NCI-H187 (cell line): ENCODE measurements at places on chromosomes 11 and 22.

DNA sequence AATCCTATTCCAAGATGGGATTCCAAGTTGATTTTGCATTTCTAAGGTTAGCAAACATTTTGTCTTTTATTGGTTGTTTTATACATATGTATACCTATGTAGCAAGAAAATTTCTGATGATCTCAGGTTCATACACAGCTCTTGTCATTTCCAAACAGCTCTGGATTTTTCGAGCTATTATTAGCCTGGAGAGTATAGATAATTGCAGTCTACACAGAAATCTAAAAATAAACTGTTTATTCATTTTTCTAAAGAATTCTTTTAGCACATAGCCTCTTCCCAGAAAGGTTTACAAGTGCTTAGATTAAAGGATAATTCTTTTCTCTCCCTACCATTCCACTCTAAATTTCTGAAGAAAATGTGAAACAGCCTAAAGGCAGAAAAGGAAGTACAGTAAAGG is 705.0 kb downstream of the NTM start:
- no peak for DNase-seq

- no peak for DNase-seq
Observed at GRCh38 chr11:45161252-45162063, 15.0 kb downstream of the PRDM11 start.

DNA sequence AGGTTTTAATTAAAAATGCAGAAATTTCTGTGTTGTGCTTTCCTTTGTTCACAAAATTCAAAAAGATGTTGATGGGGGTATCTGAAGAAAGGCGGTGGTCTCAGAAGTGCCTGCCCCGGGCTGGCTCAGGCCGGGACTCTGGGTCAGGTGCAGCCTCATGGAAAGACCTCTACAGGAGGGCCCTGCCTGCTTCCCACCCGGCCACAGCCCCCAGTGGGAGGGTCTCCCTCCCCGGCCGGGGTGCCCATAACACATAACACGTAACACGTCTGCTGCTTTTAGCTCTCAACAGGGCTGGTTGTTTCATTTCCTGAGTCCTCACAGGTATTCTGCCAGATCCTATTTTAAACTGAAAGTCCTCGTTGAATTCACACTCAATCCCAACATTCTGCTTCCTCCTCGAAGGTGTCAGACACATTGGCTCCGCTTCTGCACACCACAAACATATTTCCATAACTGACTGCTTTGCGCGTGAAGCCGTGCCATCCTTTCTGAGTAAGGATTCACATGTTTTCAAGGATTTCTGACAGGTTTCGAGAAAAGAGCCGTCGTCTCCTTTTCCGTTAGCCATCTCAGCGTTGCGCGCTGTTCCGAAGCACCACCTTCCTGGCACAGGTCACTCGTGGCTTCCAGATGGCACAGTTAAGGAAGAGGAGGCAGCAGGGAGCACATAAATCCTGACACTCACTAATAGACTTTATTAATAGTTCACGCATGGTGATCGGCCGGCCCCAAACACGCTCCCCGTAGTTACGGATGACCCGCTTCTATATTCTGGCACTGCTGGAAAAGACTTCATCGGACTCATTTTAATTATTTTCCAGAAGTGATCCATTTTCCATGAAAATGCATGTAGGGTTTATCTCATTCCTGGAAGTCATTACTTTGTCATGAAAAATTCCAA is 569.3 kb downstream of the BRD1 start:
- no peak for DNase-seq

- DNase-seq, result no peak
Observed at GRCh38 chr22:25774575-25775026, 32.6 kb downstream of the MYO18B start.

DNA sequence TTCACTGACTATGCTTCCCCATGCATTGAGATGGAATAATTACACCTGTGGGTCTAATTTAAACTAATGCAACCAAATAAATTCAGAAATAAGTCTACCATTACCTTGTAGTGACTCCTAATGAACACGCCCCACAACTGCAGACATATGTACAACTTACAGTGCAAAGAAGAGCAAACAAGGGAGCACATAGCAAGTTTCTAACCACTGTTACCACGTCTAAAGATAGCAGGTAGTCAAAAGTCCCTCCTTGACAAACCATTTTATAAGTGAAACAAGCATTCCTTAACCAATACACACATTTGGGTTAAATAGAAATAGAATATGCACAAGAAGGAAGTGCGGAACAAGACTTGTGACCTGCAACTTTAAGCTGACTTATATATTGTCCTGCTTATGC is 20.6 kb downstream of the PHF21A start:
- DNase-seq, result no peak

DNA sequence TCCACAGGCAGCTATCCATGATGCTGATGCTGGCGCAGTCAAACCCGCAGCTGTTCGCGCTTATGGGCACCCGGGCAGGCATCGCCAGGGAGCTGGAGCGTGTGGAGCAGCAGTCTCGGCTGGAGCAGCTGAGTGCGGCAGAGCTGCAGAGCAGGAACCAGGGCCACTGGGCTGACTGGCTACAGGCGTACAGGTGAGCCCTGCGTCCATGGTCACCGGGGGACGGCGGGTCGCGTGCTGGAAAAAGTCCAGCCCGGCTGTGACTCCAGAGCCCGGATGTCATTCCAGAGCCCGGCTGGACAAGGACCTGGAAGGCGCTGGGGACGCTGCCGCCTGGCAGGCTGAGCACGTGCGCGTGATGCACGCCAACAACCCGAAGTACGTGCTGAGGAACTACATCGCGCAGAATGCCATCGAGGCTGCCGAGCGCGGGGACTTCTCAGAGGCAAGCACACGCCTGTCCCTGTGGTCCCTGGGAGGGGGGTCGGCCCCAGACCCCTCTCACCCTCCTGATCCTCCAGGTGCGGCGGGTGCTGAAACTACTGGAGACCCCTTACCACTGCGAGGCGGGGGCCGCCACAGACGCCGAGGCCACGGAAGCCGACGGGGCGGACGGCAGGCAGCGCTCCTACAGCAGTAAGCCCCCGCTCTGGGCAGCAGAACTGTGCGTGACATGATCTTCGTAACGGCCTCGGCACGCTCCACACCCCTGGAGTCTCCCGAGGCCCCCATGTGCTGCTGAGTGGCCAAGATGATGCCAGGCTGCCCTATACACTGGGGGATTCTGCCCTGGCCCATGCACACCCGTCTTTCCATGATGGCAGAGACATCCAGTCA is 16.1 kb downstream of the SELENOO start:
- no peak for DNase-seq

GRCh38 chr11:103359216-103359615 is 250.0 kb downstream of the DYNC2H1 start:
- DNase-seq, result no peak

DNA sequence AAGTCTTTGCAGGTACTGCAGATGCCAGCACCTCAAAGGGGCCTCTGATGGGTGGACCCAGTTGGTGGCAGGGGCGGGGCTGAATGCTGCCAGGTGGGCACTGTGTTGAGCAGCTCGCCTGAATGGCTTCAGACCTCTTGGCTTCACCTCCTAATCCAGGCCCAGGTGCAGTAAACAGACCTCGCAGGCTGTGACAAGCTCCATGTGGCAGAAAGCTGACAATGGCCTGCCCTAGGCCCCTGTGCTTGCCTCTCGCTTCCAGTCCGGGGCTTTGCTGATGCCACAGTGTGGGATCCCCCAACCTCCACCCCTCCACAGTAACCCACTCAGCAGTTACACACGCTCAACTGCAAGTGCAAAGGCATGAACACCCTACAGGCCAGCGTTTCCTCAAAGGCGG is 9.4 kb downstream of the IGLL1 start:
- no peak for DNase-seq

DNA sequence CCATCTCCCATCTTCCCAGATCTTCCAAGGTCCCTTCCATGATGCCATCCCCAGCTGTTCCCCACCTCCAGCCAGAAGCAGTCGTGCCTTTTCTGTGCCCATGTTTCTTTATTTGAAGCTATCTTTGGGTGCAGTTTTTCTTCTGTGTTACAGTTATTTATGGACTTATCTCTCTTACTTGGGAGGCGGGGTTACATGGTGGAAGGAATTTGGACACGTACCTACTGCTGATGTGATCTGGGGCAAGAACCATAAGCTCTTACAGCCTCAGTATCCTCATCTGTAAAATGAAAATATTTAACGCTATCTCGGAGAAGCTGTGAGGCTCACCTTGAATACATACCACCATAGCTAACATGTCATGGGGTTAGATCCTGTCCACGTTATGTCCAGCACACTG is 98.9 kb downstream of the ZBTB16 start:
- DNase-seq, result no peak

- DNase-seq, result no peak
Observed at GRCh38 chr11:61163714-61164605, 2.7 kb upstream of the VPS37C start.

DNA sequence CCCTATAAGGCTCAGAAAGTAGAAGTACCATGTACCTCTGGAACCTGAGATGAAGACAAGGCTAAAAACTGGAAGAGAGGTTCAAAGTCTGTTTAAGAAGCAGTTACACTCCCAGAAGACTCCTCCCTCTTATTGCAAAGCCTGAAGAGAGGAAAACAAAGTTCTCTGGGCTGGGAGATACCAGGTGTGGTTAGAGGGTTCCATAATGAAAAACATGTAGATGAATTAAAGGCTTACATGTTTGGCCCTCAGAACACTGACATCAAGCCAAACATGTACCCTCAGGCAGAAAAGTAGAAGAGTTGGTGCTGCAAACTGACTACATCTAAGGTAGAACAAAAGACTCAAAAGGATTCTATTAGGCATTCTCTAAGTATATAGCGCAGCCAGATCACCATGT is 205.3 kb downstream of the TTC28 start:
- no peak for DNase-seq
